ENCODE measurements at places on chromosomes 4 and X.

DNA sequence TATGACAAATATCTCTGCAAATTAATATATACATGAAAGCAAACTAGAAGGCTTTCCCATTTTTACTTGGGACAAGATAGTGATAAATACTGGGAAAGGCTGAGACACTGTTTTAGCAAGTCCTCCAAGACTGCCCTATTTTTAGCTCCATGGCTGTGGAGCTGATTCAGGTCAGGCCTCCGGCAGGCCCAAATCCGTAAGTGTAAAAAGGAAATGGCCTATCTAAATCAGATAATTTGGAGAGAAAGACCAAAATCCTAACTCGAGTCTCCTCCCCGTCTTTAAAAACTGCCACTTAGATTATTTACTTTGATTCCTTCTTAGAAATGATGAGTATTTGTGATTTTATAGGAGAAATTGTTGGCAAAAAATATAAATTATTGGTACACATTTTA, 2.9 kb downstream of the OTUD4 start:
- no peak for DNase-seq

DNA sequence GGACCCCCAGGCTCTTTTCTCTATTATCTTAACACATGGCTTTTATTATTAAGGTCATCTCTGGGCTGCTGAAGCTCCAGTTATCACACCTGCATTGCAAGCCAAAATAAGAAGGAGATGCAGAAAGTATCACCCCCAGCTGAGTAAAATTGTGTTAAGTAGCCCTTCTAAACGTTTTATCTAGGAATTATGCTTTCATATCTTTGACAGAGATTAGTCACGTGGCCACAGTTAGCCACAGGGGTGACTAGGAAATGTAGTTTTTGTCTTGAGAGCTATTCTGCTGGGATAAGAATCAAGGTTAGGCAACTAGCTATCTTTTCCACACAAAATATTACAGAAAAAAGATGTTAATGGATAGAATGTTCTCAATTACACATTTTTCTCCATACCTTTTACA, 102.1 kb downstream of the ANXA3 start:
- DNase-seq = no peak

DNA sequence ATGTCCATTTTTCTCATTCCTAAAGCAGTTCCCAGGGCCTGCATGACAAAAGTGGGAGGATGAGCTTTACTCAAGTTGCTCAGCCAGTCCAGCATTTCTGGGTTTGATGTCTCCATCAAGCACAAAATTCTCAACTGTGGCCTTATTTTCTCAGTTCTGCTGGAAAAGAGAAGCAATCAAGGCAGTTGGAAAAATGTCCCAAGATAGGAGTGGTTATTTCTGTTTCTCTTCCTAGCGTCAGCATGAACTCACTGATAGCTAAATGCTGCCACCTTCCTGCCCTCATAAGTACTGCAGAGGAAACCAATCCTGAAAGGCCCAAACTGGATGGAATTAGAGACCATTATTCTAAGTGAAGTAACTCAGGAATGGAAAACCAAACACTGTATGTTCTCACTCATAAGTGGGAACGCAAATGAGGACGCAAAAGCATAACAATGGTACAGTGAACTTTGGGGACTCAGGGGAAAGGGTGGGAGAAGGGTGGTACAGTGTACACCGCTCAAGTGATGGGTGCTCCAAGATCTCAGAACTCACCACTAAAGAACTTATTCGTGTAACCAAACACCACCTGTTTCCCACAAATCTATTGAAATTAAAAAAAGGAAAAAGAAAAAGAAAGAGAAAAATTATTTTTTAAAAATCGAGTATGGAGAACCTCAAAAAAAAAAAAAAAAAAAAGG, 29.6 kb downstream of the ADH7 start:
- DNase-seq = peak; percentile 78

DNA sequence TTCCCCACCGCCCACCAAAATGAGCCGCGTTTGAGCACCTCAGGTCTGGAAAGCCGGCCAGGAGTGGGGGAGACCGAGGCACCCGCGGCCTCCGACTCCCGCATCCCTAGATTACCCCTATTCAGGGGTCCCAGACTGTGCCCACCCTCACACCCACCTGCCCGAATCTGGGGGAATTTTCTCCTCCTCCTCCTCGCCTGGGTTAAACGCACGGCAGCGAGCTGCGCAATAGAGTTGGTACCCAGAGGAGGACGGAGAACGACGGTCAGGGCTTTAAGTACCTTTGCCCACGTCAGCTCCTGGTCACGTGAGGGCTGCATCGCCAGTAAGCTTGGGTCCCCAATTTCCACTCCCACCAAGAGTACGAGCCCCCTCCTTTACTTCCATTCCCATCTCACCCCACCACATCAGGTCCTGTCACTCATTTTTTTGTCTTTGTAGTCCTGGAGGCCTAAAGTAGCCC, at the start of gene ARMCX2:
Gene ARMCX2, minus strand, starts transcription at position 250 of the 463 bp plus-strand sequence. CDS start 2,262 bp downstream, outside the sequence.
- DNase-seq = no peak

GRCh38 chrX:13418126-13419097, 98.6 kb upstream of the ATXN3L start:
- no peak for DNase-seq

DNA sequence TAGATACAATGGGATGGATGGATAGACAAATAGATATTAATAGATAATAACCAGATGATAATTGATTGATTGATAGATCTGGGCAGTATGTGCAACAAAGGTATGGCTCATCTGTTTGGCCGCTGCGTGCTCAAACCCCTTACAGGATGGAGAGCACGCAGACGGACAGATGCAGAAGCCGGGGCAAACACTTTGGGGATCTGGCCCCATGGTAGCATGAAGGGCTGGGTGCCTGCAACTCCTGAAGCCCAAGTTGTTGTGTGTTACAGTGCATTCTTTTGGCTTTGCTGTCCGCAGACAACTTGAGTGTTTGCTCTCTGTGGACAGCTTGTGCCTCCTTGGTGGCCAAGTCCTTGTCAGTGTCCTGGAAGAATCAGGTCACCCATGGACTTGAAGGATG, 10.6 kb upstream of the DHRSX start:
- no peak for DNase-seq
